ENCODE measurements at places on chromosomes 7 and 10. TPM values are rescaled to one million over a fixed set of nuclear protein-coding genes. Genes with fewer than 3 reads are reported as not detected.

GRCh38 chr7:80226629-80227028, 92.0 kb downstream of the GNAI1 start:
- DNase-seq = no peak

DNA sequence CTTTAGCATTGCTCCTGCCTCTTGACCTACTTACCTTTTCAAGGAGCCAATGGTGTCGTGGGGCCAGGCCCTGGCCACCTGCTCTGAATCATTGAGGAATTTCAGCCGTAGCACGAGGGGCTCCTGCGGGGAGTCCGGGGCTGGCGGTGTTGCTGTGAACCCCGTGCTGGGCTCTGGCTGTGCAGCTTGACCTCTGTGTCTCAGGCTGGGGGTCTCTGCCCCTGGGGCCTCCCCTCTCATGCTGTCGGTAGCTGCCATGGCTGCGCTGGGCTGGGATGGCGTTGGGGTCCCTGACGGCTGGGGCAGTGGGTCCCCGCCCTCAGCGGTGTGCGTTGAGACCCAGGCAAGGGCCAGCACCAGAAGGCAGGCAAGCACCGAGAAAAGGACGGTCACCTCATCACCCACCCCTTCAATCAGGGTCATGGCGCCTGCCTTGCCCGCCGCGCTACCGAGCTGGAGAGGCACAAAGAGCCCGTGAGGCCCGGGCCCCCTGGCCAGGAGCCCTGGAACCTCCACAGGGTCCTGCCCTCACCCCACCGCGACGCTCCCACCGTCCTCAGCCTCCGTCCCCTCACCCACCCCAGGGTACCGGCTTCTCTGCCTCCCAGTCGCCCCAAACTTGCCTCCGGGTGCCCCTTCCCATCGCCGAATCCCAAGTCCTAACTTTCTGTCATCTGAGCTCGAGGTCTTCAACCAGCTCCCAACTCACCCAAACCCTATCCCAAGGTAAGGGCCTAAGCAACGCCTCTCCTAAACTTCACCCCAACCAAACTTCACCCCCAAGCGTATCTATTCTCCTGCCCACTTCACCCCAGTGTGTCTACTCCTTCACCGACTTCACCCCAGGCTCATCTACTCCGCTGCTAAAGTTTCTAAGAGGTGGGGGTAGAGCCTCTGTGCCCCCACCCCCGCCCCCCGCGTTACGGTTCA, 887 bp downstream of the TMUB1 start:
- no peak for DNase-seq

GRCh38 chr7:18547509-18548187, 52.1 kb downstream of the HDAC9 start:
- DNase-seq = no peak

GRCh38 chr7:43463401-43463980, 119.4 kb upstream of the STK17A start:
- DNase-seq = no peak

DNA sequence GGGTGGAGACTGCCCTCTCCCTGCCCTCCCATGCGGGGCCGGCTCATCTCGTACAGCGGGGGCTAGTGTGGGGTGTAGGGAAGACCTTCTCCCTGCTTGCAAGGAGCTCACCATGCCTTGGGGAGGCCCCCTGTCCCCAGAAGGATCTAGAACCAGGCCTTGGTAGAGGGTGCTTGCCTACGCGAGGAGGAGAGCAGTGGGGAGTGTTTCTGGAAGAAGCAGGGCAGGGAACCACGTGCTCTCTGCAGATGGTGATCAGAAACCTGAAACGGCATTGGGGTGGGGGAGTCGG, 2.7 kb downstream of the MAFK start:
- no peak for DNase-seq

GRCh38 chr7:54940748-54941147, 78.1 kb upstream of the EGFR start:
- no peak for DNase-seq

DNA sequence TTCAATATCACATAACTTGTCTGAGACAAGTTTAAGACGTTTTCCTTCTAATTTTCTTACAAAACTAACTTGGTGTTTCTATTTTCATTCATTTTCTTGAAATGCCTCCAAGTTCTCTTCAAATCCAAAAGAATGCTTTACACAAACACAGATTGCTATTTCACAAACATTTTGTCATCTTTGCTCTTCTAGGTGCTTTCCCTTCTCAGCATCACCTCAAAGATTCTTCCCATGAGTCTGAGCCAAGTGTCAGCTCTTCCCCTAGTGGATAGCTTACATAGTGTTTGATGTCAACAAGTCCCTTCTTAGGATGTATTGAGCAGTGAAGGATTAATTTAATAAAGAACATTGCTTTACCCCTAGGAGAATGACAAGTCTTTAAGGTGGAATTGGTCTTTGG, 38.1 kb upstream of the SEMA3A start:
- DNase-seq = no peak

DNA sequence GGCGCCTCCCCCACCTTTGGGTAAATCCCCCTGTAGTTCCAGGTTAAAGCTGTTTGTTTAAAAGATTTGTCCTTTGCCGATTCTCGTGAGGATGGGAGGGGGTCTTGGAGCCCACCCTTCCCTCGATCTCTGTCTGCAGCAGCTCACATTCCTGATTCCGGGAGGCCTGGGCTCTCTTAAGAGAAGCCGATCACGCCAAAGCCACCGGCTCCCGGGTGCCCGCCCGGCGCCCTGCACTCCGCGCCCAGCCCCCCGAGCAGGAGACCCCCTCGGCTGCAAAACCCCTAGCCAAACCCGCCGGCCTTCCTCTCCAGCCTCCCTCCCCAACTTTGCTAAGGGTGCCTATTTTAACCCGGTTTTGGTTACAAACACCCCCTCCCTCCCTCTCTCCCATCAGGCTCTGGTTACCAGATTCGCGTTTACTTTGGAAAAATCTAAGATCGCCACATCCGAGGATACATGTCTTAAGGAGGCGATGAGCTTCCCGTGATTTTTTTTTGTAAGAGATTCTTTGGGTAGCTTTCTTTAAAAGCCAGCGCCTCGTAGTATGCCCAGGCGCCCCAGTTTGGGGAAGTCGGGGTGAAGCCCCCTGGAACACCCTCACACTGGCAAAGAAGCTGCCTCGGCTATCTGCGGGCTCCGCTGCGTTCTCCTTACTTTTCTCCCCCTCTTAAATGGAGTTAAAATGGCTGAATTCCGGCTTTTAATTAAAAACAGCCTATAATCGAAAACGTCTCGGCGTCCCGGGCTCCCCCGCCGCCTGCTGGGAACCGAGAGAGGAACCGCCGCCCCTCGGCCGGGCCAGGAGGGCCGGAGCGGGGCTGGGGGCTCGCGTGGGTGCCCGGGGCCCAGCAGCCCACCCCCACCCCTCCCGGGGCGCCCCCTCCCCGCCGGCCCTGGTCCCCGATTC, 983 bp downstream of the TNRC18 start:
- no peak for DNase-seq

DNA sequence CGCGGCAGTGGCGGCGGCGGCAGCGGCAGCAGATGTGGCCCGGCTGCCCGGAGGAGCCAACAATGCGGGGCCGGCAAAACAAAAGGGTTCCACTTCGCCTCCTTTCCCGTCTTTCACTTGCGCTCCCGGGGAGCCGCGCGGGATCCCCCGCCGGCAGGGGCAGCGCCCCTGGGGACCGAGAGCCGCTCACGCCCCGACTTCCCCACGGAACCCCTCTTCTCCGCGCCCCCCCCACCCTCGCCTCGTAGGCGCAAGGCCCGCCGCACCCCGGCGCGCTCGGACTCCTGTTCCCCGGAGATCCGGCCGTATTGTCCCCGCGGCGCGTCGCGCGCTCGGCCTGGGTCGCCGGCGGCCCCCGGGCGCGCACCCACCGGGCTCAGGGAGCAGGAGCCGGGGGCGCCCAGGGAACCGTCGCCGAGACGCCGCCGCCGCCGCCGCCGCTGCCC, 854 bp downstream of the CTBP2 start:
- DNase-seq = no peak

SLC4A2 gene
- polyA plus RNA-seq = 89.0 TPM

BLNK gene
- polyA plus RNA-seq = 38.8 TPM

VPS37D gene
- polyA plus RNA-seq = 19.4 TPM
